Sigmoid colon (tissue), 7 donors: ENCODE measurements at places on chromosomes 2 and 18. TPM values are rescaled to one million over a fixed set of nuclear protein-coding genes. Genes with fewer than 3 reads are reported as not detected.

DNA sequence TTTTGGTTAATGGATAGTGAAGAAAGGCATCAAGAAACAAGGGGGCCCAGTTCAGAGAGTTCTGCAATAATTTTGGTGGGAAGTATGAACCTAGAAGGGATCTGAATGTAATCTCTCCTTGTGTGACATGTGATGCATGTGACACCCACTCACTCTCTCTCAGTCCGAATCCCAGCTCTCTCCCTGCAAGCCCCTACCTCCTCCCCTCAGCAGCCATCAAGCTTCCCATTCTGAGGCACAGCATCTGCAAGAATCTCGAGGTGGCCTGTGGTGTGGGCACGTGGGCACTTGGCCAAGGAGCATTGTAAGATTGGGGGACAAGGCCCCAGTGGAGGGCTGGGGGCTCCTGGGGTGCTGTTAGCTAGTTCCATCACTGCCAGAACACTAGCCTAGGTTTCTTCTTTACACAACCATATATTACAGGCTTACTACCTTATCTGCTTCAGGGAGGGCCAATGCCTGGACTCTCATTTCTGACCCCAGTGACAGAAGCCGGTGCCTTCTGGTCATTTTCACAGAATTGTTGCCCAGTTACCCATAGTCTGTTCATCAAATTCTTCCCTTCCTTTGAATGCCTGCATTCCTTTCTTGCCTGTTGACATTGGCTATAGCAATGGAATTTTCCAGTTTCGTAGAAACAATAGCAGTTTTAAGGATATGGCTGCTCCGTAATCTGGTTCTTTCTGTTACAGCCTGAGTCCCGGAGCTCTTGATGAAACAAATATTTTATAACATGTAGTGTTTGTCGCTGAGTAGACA is 13.3 kb upstream of the LCLAT1 start:
- no peak for DNase-seq

DNA sequence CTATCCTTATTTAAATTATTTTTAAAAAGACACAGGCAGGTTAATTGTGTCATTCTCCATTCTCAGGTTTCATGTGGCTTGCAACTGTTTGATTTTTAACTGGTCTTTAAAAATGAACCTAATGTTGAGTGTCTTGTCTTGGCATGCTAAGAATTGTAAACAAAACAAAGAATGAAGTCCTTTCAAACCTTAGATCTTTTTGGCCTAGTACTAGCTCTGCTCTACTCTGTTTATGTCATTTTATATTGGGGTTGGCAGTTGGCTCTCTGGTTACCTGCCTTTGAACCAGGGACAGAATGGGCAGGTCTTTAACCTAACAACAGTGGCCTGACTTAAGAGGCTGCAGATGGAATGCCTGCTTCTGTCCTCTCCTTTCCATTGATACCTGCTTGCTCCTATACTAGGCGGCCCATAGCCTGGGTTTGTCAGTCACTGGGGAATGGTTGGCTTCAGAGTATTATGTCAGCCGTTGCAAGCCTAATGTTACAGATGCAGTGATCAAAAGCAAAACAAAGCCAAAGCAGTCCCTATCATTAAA is 85.5 kb downstream of the MTA3 start:
- DNase-seq: no peak

Gene TUBB8B
- total RNA-seq: not detected

DNA sequence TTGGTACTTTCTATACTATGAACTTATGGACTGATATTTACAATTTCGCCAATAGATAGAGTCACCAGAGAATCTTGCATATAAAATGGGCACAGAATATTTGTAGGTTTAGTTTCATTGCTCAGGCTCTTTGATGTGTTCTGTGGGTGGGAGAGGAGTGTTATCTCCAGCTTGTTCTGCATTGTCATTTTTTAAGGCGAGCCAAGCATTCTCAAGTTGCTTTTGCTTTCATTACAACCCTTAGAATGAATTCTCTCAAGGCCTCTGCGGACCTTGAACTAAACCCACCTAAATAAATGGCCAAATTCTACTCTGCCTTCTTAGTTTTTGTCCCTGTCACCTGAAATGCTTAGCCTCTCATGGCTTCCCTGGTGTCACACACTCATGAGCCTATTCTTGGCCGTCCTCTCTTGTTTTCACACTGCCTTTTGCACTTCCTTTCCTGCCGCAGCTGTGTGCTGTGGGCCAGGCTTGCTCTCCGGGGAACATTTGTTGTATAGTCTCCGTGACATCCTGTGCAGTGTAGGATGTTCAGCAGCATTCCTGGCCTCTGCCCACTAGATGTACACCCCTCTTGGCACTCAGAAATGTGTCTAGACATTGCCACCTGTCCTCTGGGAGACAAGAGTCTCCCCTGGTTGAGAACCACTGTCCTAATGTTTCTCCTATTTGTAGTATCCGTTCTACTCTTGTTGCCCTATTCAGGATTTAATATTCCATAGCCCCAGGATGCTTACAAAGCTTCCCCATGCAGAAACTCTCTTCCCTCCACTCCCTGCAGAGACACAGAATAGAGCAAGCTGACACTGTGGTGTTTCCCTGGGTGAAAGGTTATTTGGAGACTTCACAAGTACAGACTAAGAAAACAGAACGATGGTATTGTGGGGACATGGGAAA is 255.6 kb downstream of the PTPRM start:
- DNase-seq: no peak

DNA sequence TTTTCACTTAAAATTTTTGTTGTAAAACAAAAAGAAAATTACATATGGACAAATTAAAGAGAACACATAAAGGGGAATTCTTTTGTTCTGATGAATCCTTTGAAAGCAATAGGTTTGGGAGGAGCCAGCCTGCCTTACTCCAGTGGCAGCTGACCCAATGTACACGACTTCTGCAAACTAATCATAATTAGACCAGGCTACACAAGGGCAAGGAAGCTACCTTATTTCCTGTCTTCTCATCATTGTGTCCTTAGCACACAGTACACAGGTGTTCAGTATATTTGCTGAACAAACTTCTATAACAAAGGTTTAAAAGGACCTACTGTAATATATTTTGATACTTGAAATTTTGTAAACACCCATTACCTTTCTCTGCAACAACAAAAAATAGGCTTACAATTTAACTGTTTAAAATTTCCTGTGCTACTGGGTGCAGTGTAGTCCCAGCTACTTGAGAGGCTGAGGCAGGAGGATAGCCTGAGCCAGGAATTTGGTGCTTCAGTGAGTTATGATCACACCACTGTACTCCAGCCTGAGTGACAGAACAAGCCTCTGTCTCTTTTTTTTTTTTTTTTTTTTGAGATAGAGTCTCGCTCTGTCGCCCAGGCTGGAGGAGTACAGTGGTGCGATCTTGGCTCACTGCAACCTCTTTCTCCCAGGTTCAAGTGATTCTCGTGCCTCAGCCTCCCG is 18.9 kb downstream of the KCNG3 start:
- no peak for DNase-seq

- DNase-seq: no peak
Observed at GRCh38 chr18:26103579-26103978, 13.2 kb upstream of the SS18 start.

DNA sequence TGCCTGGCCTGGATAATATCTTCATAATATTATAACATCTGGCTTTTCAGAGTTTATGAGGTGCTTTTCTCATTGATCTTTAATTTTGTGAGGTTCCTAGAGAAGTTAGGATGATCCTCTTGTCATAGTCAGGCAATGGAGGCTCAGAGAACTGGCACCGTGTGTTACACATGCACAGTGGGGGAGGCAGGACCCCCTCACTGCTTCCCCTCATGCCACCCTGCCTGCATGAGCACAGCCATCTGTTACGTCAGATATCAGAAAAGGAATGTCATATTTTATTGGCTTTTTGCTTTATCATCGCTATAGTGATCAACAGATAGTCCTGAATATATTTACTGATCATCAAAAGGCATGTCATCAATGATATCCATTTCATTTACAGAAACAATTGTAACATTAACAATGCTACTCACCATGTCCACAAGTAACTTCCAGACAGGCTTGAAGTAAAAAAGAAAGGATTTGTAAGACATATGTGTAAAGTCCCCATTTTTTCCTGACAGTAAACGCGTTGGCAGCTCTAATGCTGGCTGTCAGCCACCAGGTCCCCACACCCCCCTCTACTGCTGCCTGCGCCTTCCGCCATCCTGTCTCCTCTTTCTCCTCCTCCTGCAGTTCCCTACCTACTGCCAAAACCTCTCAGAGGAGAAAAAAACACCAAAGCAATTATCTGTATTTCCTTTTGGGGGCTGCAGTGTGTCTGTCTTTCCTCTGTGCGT is 18.8 kb downstream of the ENOSF1 start:
- DNase-seq: no peak

DNA sequence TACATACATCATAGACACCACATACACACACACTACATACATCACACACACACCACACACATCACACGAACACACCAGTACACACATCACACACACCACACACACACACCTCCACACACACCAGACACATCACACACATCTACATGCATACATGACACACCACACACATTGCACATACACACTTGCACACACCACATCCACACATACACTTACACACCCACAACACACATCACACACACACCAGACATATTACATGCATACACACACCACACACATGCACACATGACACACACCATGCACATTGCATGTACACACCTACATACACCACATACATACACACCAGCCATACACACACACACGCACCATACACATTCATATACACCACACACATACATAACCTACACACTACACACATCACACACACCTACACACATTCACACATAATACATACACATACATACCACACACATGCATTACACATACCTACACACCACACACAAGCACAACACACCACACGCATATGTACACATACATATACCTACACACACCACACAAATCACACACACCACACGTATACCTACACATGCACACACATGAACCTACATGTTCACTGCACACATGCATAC is 156.5 kb downstream of the NDUFA10 start:
- DNase-seq: no peak

Gene MAPK4
- 16.1 TPM for total RNA-seq

GRCh38 chr2:172540421-172540820 is 15.5 kb upstream of the PDK1 start:
- DNase-seq: no peak

- no peak for DNase-seq
Observed at GRCh38 chr2:37501113-37501512, 156.7 kb downstream of the QPCT start.

DNA sequence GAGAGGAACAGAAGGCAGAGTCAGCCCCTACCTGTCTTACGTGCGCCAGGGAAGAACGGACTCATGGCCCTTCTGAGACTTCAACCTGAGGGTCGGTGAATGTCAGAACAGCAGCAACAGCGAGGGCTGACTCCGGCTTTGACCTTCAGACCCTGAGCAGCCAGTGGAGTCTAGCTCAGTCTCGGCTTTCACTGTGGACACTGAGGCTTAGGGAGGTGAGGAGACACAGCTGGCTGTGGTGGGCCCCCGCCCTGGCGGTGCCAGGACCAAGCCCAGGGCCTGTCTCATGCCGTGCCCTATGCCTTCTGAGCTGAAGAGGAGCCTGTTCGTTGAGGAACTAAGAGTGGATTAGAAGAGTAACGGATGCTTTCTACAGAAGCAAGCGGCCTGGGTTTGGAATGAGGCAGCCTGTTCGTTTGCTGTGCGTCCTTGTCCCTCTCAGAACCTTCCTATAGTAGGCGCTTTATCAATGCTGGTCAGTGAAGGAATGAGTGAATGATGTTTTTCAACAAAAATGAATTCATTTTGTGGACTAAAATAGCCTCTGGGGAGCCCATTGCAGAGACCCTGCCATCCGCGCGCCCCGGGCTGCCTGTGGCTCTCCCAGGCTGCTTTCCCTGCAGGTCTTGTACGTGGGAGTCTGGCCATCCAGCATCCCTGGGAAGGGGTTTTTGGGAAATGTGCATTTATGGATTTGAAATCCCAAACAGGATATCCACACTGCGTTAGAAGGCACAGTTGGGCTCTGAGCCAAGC is 38.9 kb downstream of the ASB1 start:
- no peak for DNase-seq

- DNase-seq: no peak
Observed at GRCh38 chr2:135931776-135932443, 53.5 kb downstream of the DARS1 start.

Gene AQP12B
- total RNA-seq: not detected

Gene CPO
- 1.1 TPM for total RNA-seq

Gene UPP2
- total RNA-seq: not detected

DNA sequence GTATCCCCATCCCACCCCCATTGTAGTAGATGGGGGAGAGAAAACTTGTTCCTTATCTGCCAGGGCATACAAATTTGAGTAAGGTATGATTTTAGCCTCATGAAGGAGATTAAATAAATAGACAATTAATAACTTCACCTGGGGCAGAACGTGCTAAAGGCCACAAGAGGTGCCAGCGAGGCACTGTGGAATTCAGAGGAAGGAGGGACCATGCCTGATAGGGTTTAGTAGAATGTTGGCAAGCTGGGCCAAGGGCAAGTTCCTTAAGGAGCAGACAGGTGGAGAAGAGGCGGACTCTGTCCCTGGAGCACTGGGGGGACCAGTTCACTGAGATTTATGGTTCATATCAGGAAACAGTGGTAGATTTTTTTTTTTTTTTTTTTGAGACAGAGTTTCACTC is 22.5 kb downstream of the STAMBP start:
- DNase-seq: no peak

GRCh38 chr2:148726228-148726627 is 81.7 kb downstream of the EPC2 start:
- no peak for DNase-seq

DNA sequence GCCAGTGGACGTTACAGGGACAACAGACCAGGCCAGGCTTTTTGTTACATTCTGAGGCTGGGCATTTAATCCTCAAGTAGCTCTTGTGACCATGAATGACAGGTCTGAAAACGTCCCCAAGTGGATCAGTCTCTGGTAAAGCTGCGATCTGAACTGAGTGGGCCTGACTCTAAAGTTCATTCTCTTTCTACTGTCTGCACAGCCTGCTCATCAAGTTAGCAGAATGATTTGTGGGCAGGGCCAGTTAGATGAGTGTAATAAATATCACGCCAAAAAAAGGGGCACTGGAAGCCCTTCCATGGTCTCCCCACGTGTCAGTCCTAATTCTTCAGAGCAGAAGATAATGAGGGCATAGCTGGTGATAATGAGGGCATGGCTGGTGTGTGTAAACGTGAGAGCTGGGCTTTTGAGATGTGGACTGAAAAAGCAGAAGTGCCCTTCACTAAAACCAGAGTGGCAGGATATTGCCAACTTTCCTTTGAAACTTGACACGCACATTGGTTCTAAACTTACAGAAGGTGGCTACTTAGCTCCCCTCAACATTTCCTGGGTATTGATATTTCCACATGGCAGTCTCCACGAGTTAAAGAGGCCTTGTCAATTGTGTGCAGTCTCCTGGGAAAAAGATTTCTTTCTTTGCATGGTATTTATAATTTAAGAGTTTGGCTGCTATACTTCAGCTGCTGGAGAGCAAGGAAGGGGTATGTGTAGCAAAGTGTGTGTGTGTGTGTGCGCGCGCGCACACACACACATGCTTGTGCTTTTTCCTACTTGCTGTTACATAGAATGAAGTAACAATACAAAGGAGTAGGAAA is 72.7 kb upstream of the LYPD6B start:
- DNase-seq: no peak

- no peak for DNase-seq
Observed at GRCh38 chr2:128324897-128325410, 6.3 kb upstream of the HS6ST1 start.

Gene IL1F10
- total RNA-seq: not detected

Gene CAPN14
- not detected for total RNA-seq

- no peak for DNase-seq
Observed at GRCh38 chr2:129056959-129057317, 738.3 kb upstream of the HS6ST1 start.

GRCh38 chr18:39966275-39966674 is 1988.8 kb upstream of the PIK3C3 start:
- DNase-seq: no peak
